ENCODE measurements at places on chromosomes 2 and 18.

- DNase-seq = no peak
These were observed 114.1 kb downstream of the GBX2 start for GRCh38 chr2:236054125-236054524.

GRCh38 chr2:60294901-60295635, 258.4 kb downstream of the BCL11A start:
- DNase-seq = no peak

- no peak for DNase-seq
These were observed 598.2 kb upstream of the SYT4 start for GRCh38 chr18:43875511-43875910.

GRCh38 chr18:45828917-45829811, 3.7 kb downstream of the SIGLEC15 start:
- DNase-seq = no peak

DNA sequence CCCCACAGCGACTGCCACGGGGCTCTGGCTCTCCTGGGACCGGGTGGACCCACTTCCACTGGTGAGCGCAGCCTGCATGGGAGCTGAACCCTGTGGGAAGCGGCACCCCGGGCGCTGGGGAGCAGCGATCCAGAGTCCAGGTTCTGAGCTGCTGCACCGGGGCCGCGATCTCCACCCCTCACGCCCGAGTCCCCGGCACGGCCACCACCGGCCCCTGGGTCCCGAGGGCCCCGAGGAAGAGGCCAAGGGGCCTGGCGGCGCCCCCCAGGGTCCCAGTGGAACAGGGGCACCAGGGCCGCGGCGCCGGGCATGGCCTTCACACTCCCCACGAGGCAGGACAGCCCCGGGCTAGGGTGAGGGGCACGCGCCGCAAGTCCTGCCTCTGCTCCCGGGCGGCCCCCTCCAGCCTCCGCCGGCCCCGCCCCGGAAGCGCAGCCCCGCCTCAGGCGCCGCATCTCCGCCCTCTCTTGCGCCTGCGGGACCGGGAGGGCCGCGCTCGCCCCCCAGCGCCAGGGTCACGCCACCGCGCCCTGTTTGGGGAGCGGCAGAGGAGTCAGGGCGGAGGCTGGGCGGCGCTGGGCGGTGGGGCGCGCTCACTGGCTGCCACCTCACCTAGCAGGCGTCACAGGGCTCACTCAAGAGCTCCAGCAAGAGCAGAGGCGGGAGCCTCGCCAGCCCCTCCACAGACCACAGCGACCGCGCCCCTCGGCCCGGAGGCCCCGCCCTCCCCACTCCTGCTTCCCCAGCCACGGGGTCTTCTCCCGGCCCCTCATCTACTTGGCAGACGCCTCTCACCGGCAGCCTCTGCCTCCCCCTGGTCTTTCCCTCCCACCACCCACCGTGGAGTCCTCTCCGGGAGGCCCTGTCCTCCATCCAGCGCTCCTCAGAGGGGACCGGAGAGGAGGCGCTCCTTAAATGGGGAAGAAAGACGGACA, 26.8 kb downstream of the THAP4 start:
- no peak for DNase-seq

Measured in SHP77 treated with DMSO at 0.1 percent for 48 hours (cell line).